ENCODE measurements at places on chromosomes 6 and 20.

DNA sequence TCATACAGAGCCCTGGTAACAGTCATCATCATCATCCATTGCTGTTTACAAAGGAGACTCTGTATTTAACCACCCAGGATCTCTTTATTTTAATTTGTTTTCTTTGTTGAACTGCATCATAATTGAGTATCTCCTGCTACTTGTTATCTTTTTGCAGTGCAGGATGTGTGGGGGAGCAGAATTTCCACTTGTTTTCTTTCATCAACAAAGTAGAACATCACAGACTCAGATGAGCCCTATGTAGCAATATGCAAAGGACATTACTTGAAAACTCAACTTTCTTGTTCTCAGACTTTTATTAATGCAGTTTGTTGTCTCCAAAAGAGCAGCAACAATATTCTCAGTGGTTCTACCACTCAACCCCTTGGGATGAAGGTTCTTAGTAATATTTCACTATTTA, 38.7 kb upstream of the IPCEF1 start:
- H3K36me3 ChIP-seq = peaks cover 8% of the 10 kb centered on the region
- H3K4me3 ChIP-seq = no peak overlapping the region
- H3K4me1 ChIP-seq = no peaks in the 10 kb centered on the region
- no peak for DNase-seq
- no peaks in the 10 kb centered on the region for H3K27me3 ChIP-seq

DNA sequence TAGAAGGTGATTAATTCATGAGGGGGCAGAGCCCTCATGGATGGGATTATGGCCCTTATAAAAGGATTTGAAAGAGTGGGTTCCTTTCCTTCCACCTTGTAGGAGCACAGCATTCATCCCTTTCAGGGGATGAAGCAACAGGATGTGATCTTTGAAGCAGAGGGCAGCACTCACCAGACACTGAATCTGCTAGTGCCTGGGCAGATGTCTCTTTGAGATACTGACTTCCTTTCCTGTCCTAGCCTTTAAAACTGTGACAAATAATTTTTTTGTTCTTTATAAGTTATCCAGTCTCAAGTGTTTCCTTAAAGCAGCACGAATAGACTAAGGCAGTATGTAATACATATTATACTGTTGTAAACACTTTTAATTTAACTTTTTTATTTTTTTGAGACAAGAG, 538.6 kb upstream of the RNF217 start:
- H3K4me1 ChIP-seq = no peaks in the 10 kb centered on the region
- no peaks in the 10 kb centered on the region for H3K36me3 ChIP-seq
- H3K27ac ChIP-seq = no peak overlapping the region
- no peaks in the 10 kb centered on the region for H3K27me3 ChIP-seq

GRCh38 chr6:32622545-32623401, 14.4 kb upstream of the HLA-DQA1 start:
- DNase-seq = no peak
- H3K27me3 ChIP-seq = no peaks in the 10 kb centered on the region
- H3K4me1 ChIP-seq = no peaks in the 10 kb centered on the region
- no peak overlapping the region for H3K4me3 ChIP-seq

DNA sequence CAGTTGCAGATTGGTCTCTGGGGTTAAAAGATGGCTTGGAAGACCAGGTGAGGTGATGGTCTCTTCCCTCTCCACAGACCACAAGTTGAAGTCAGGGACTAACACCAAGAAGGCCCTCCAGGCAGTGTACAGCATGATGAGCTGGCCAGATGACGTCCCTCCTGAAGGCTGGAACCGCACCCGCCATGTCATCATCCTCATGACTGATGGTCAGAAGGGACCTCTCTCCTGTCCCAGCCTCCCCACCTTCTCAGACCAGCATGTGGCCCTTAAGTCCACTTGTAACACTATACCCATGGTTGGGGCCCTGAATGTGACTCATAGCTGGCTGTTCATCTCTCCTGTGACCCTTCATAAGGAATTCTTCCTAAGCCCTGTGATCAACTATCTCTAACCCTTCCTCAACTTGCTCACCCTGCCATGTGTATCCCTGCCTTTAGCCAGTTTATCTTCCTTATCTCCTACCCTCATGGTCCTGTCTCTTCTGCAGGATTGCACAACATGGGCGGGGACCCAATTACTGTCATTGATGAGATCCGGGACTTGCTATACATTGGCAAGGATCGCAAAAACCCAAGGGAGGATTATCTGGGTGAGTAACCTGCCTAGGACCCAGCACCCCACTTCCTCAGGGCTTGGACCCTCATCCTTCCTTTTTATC, 3.0 kb downstream of the CFB start:
- H3K4me3 ChIP-seq = no peak overlapping the region
- DNase-seq = peak; percentile 69
- H3K36me3 ChIP-seq = peaks cover 32% of the 10 kb centered on the region
- H3K27me3 ChIP-seq = peaks cover 2% of the 10 kb centered on the region

- H3K36me3 ChIP-seq = no peaks in the 10 kb centered on the region
- no peak overlapping the region for H3K27ac ChIP-seq
- no peaks in the 10 kb centered on the region for H3K27me3 ChIP-seq
- no peak for DNase-seq
These were observed 114.2 kb downstream of the QRSL1 start for GRCh38 chr6:106743612-106744011.

- no peak overlapping the region for H3K27ac ChIP-seq
- H3K4me1 ChIP-seq = no peaks in the 10 kb centered on the region
- no peaks in the 10 kb centered on the region for H3K27me3 ChIP-seq
These were observed 53.2 kb upstream of the SYNJ2 start for GRCh38 chr6:157928428-157928827.

DNA sequence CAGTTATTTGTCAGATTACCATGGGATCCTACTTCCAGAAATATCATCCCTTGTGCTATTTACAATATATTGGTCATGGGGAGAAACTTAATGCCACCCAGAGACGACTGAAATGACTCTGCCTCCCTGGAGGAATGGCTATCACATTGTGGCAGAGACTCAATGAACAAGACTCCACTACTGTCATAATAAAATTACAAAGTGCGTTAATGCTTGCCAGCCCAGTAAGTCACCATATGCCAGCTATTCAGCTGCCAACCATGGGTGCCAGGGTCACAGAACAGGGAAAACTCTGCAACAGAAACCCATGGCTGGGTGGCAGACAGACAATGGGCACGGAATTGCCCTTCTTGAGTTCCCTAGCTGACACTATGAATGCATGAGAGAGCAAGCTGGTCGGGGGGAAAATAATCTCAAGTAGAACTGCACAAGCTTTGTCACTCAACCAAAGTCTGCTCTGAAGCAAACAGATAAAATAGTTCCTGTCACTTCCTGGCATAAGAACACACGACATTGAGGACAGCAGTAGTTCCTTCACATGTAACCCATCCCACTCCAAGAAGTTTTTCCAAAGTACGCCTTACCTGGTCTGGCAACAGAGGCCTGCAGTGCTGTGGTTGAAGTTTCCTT, 32.1 kb downstream of the TP53INP2 start:
- DNase-seq = no peak
- H3K4me3 ChIP-seq = no peak overlapping the region
- H3K36me3 ChIP-seq = peaks cover 31% of the 10 kb centered on the region
- no peak overlapping the region for H3K27ac ChIP-seq
- no peaks in the 10 kb centered on the region for H3K27me3 ChIP-seq
- H3K4me1 ChIP-seq = no peaks in the 10 kb centered on the region

GRCh38 chr6:170086639-170087420, 204.0 kb downstream of the DLL1 start:
- DNase-seq = no peak
- H3K36me3 ChIP-seq = no peaks in the 10 kb centered on the region
- no peak overlapping the region for H3K27ac ChIP-seq
- no peak overlapping the region for H3K4me3 ChIP-seq
- peaks cover 27% of the 10 kb centered on the region for H3K27me3 ChIP-seq

DNA sequence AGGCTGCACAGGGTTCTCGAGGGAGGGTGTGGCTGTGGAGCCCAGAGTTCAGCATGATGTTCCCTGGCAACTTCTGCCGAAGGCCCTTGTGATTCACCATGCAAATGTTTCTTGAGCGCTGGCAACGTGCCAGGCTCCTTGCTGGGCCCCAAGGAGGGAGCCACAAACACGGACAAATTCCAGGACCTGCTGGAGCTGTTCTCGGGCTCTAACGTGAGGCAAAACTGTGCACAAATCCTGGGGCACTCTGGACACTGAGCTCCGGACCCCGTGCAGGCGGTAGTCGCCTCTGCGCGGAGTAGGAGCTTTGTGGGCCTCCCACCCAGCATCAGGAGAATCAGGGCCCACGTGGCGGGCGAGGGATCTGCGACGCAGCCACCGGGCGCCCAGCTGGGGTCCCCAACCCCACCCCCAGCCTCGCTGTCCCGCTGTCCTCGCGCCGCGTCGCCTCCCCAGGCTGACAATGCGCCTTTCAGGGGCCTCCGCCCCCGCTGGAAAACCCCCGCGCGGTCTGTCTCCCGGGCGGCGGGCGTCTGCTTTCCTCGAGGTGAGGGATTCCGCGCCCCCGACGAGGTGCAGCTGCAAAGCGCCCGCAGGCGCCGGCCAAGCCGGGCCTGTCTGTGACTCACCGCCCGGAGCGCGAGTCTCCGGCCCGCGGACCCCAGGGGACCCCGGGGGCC, 31.7 kb upstream of the SCUBE3 start:
- H3K4me3 ChIP-seq = no peak overlapping the region
- no peaks in the 10 kb centered on the region for H3K36me3 ChIP-seq
- H3K4me1 ChIP-seq = peaks cover 10% of the 10 kb centered on the region

- DNase-seq = no peak
- H3K4me3 ChIP-seq = no peak overlapping the region
- H3K27ac ChIP-seq = peak overlapping the region; percentile 73
These were observed 4.3 kb upstream of the AKIRIN2 start for GRCh38 chr6:87706187-87706966.

DNA sequence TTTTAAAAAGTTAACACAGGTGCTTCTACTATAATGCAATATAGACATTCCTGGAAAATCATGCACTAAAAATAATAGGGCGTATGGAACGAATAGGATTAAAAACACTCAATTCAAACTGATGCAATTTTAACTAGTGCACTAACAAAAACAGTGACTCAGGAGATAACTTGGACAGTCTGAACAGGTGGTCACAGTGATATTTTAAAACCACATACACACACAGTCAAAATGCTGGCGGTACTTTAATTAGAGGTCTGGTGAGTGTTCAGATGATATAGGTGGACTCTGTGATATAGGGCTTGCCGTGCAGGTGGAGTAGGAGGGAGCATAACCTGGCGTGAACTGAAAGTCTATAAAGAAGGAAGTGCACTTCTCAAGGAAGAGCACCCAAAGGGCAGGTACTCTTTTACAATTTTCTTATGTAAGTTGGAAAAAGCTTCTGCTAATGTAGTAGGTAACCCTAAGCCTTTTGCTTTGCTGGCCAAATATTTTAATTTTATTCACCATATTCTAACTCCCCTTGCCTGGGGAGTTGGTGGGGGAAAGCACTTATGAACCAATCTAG, 41.9 kb upstream of the PLN start:
- no peak overlapping the region for H3K4me3 ChIP-seq
- H3K4me1 ChIP-seq = peaks cover 12% of the 10 kb centered on the region
- no peaks in the 10 kb centered on the region for H3K27me3 ChIP-seq
- DNase-seq = peak; percentile 14
- peaks cover 6% of the 10 kb centered on the region for H3K36me3 ChIP-seq

DNA sequence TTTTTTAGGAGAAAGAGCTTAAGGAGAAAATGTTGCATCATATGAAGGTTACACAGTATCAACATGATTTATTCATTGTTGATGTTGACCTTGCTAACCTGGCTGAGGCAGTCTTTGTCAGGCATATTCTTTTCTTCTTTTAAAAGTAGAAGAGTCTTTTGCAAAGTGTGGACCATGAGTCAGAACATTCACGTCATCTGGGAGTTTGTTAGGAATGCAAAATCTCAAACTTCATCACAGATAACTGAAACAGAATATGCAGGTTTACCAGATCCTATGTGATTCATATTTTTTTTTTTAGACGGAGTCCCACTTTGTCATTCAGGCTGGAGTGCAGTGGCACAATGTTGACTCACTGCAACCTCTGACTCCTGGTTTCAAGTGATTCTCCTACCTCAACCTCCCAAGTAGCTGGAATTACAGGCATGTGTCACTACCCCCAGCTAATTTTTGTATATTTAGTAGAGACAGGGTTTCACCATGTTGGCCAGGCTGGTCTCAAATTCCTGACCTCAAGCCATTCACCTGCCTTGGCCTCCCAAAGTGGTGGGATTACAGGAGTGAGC, 530.4 kb upstream of the BTBD3 start:
- DNase-seq = no peak
- no peaks in the 10 kb centered on the region for H3K4me1 ChIP-seq
- no peak overlapping the region for H3K4me3 ChIP-seq
- H3K27me3 ChIP-seq = no peaks in the 10 kb centered on the region
- H3K36me3 ChIP-seq = no peaks in the 10 kb centered on the region

- no peaks in the 10 kb centered on the region for H3K36me3 ChIP-seq
- no peak overlapping the region for H3K4me3 ChIP-seq
- no peak for DNase-seq
- H3K27me3 ChIP-seq = no peaks in the 10 kb centered on the region
- H3K4me1 ChIP-seq = no peaks in the 10 kb centered on the region
- no peak overlapping the region for H3K27ac ChIP-seq
These were observed 43.7 kb downstream of the DAAM2 start for GRCh38 chr6:39835821-39836295.

DNA sequence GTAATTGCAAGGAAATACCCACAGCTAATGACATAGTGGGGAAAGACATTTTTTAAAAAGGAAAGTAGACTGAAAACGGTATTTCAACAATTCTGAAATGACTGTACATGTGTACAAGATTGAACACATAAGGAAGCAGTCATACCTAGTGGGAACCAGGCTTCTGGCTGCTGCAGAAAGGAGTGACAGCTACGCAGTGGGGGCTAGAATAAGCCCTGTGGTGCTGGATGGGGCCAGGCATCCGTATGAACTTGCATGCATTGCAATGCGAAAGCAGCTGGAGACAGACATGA, 54.9 kb upstream of the GPR31 start:
- peaks cover 32% of the 10 kb centered on the region for H3K27me3 ChIP-seq
- no peaks in the 10 kb centered on the region for H3K4me1 ChIP-seq
- H3K36me3 ChIP-seq = no peaks in the 10 kb centered on the region
- H3K27ac ChIP-seq = no peak overlapping the region

All from K562 (cell line).